ENCODE measurements at places on chromosomes 16 and 17.

- no peak for DNase-seq
Measured at GRCh38 chr17:7673239-7673638, 14.1 kb downstream of the TP53 start.

- no peak for DNase-seq
Measured at GRCh38 chr17:5225668-5226457, 8.8 kb downstream of the SCIMP start.

DNA sequence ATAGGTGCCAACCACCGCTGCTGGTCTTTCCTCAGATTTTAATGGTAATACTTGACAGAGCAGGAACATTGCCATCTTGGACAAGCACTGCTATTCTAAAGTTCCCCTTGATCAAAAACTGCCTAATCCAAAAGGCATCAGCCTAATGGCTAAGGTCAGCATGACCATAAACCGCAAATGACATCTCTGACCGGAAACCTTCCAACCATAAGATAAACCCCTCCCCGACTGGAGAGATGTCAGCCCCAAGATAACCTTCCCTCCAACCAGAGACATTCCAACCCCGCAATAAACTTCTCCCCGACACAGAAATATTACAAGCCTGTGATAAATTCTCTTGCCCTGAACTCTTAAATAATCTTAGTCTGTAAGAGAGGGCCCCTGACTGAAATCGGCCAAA is 7.4 kb upstream of the DHX40 start:
- DNase-seq, result no peak

DNA sequence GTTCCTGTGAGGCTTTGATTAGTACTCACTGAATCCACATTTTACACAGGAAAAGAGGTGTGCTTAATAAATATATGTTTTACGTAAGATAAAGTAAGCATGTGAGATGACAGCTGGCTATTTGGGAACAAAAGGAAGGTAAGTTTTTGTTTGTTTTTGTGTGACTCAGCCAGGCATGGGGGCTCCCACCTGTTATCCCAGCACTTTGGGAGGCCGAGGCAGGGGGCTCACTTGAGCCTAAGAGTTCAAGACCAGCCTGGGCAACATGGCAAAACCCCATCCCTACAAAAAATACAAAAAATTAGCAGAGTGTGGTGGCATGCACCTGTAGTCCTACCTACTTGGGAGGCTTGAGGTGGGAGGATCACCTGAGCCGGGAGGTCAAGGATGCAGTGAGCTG is 17.9 kb downstream of the GPR142 start:
- DNase-seq, result no peak

GRCh38 chr16:80557037-80557436 is 16.2 kb downstream of the DYNLRB2 start:
- no peak for DNase-seq

DNA sequence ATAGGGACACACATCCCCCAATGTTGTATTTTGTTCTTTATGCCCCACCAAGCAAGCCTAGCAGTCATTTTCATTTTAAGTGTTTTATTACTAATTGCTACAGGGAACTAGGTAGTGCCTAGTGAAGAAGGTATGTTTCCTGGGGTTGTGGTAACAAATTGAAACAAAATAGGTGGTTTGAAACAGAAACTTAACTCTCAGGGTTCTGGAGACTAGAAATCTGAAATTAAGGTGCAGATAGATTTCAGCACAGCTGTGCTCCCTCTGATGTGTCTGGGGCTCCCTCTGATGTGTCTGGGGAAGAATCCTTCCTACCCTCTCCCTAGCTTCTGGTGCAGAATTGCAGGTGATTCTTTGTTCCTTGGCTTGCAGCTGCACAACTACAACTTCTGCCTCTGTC is 390.1 kb downstream of the ZFHX3 start:
- DNase-seq, result no peak

GRCh38 chr16:27149986-27150385 is 53.3 kb upstream of the KDM8 start:
- no peak for DNase-seq

DNA sequence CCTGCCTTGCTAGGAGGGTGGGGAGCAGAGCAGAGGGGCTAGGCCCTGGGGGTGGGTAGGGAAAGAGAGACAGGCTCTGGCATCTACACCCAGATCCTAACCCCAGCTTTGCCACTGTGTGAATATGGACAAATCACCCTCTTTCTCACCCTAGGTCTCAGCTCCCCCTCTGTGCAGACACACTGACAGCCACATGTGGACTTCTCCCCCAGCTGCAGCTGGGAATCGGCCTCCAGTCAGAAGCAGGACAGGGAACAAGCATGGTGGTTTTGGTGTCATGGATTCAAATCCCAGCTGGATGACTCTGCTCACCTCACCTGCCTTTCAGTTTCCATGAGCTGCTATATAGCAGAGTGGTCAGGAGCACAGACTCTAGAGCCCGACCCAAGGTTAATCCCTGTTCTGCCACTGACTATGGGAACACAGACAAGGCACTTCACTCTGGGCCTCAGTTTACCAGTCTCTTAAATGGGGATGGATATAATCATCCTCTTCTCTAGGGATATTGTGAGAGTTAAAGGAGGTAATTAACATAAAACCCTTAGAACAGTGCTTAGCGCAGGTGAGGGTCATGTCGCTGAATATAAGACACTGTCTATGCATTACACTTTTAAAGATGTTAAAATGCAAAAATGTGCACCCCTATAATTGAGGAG is 26.2 kb upstream of the MAP3K14 start:
- no peak for DNase-seq

- DNase-seq, result no peak
Measured at GRCh38 chr17:19336938-19337711, 25.4 kb downstream of the B9D1 start.

DNA sequence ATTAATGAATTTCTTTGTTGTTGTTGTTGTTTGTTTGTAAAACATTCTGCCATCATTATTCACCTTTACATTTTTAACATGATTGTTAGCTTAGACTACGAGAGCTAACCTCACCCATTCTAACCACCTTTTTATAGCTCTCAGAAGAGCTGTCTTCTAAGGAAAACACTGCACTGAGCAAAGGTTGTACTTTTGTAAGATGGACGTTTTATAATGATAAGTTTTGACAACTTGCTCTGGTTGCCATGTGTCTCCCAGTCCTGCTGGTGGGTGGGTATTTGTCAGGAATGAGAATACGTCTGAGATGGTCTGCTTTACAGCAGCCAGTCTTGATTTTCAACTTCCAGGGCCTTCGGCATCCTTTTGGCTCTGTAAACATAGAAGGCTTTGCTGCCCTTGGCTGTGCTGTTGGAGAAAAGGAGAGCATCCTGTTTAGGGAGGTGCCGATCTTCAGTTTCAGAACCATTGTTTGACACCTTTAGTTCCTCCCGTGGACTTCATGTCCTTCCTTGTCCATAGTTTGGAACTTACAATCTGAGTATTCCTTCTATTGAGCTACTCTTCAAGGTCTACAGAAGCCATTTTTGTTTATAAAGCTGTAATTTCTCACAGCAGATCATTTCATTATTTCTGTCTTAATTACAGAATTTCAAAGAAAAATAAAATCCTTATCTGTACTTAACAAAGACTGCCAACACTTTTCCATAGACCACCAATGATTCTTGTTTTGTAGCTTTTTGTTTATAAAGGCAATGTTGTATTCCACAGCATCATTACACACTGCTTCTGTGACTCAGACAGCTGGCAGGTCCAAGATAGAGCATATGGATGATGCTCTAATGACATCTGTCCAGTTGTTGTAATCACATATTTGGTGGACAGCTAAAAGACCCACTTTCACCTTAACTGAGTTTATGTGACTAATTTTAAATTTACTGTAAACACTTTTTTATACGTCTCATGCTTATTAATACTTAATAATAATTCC is 270.1 kb upstream of the TBX2 start:
- DNase-seq, result no peak

GRCh38 chr17:76447931-76448652 is 4.9 kb downstream of the UBE2O start:
- no peak for DNase-seq

DNA sequence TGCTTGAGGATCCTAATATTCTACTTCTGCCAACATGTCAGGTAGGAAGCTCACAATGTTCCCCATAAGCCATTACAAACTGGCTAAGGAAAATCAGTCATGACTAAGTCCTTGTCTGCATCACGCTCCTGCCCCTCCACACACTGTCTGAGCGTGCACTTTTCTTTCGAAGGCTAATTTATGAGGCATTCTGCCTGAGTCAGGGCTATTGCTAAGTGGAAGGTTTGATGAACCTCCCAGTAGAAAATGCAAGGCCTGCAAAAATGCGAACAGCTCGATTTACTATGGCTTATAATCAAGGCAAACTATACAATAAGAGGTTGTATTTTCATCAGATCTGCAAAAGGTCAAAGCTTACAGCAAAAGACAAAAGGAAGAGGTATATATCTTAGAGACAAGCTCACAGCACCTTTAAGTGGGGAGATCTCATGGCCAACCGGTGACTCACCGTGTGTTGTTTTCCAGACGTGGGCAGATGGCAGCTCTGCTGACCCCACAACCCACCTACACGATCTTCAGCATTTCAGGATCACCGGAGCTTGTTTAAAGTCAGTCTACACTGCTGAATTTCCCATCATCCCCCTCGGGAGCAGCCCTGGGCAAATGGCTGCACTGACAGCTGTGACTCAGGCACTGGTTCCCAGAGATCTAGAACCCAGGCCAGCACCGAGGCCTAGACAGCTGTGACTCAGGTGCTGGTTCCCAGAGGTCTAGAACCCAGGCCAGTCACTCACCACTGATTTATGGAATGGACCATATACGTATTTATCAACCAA is 26.1 kb downstream of the MEAK7 start:
- DNase-seq, result no peak

DNA sequence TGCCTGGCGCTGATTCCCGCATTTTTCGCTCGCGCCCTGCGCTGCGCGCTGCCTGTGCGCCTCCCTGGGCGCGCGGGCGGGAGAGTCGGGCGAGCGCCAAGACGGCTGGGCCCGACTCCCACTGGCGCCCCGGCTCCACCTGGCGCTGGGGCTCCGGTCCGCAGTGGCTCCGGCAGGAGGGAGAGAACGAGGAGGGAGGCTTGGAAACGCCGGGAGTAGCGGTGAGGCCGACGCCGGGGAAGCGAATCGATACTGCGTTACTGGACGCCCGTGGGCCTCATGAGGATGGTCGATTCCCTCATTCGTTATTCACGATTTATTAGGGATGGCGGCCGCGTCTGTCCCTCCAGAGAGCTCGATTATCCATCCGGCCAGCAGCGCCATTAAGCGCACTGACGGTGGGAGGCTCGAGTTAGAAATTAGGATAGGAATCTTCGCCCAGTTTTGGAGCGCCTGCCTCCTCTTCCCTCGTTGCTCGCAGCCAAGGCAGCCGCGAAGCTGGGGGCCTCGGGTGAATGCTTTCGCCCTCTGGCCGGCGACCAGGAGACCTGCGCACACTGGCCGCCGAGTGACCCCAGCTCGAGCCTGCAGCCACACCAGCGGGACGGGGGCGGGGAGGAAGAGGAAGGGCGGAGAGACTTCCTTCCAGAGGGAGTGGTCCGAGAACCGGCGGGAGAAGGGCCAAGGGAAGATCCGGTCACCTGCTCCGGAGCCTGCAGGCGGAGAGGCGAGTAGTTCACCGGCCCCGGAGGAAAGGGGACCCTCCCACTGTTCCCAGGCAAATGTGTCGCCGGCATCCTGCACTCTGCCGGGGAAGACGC is 1.3 kb upstream of the PCGF2 start:
- no peak for DNase-seq

GRCh38 chr16:22077700-22078313 is 14.5 kb upstream of the VWA3A start:
- no peak for DNase-seq

DNA sequence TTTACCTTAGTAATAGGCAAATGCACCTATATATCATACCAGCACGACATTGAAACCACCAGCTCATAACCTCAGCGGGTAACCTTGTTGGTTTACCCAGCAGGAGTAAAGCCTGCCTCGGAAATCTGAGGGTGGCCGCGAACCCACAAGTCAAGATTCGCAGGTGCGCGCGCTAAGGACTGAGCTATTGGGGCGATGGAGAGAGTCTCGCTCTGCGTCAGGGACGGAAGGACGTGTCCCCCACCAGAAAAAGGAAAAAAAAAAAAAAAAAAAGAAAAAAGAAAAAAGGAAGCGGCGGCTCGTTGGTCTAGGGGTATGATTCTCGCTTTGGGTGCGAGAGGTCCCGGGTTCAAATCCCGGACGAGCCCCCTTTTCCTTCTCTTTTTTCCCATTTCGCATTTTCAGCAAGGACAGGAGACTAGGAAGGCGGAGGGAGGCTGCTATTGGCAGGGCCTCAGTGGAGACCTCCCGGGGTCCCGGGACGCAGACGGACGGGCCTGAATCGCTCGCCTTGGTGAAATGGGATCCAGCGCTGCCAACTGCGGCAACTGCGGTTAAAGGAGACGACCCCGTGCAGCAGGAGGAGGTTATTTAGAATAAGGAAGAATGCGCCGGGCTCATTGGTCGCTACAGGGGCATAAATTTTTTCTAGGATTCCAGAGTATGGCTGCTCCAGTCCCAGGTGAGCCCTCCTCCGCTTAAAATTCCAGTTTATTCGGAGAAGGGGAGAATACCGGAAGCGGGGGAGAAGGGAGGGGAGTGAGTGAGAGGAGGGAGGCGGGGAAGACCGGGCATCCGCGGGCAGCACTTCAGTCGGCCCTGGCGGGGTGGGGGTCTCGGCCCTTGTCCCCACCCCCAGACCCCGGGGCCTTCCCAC is at the start of gene OR1F1:
Gene OR1F1, plus strand, starts transcription at position 407 of the 877 bp plus-strand sequence.
- no peak for DNase-seq

- no peak for DNase-seq
Measured at GRCh38 chr16:55530316-55530856, 21.5 kb downstream of the LPCAT2 start.

GRCh38 chr17:9538626-9539025 is 37.0 kb downstream of the STX8 start:
- DNase-seq, result no peak

GRCh38 chr17:79235808-79236207 is 161.2 kb downstream of the ENGASE start:
- DNase-seq, result no peak
